ENCODE measurements at places on chromosomes 4 and X.

DNA sequence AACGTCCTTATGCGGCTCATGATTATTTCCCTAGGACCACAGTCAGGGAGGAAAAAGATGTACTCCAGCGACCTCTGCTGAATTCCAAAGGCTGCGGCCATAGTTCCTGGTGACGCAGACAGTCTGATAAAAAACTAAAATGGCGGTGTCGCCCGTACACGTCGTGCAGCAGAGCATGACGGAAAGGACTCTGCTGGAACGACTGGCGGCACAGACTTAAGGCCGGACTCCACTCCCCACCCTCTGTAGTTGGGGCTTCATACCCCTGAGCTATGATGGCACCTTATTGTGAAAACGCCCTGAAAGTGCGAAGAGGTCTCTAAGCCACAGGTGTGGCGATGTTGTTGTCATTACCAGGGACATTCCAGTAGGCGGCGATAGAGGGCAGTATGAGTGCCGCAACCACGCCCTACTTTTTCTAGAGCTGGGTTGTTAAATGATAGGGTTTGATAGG lies 90.0 kb upstream of the EDA2R start:
- peak; percentile 41 for DNase-seq

DNA sequence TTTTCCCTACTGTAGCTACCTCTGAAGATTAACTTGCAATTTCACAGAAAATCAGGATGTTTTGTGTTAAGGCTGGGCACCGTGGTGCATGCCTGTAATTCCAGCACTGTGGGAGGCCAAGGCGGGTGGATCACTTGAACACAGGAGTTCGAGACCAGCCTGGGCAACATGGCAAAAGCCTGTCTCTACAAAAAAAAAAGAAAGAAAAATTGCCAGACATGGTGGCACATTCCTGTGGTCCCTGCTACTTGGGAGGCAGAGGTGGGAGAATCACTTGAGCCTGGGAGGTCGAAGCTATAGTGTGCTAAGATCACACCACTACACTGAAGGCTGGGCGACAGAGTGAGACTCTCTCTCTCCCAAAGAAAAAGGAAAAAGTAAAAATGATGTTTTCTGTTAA lies 27.4 kb downstream of the APELA start:
- DNase-seq: no peak

DNA sequence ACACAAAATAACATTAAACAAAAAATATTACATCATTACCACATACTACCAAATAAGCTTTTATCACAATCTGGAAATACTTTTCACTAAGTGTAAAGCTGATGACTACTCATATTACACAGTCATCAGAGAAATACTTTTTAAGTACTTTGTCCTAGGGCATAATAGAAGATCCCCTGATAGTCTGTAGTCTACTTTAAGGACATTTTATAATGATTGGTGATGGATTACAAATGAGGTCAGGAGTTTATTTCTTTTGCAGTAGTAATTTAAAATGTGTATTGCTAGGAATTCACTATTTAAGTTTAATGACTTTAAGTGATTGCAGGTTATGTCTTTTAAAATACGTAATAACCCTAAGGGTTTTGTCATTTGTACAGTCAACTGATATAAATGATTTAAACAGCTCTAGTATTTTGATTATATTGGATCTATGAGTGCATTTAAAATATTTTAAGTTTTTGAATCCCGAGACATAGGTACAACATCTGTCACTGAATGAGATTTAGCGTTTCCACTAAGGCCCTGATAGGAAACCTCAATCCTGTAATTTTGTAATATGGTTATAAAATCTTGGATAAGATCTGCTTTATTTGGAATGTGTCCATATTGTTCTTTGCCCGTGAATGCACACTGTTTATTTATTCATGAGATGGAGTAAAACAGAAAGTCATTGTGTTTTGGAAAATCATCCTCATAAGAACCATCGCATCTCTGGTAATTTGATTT lies 189.5 kb downstream of the ARAP2 start:
- DNase-seq: no peak

DNA sequence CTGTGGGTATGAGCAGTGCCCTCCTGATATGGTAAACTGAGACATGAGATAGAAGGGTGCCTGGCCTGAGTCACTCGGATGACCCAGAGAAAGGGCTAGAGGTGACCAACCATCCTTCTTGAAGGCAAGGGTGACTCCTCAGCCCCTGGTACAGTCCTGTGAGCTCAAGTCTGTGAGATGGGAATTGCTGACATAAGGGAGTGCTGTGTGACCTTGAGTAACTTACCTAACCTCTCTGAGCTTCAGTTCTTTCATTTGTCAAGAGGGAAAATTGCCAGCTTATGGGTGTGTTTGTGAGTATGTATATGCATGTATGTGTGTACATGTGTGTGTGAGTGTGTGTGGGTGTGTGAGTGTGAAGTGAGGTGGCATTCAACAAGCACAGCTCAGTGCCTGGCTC lies 210.4 kb upstream of the PSAPL1 start:
- DNase-seq: no peak

DNA sequence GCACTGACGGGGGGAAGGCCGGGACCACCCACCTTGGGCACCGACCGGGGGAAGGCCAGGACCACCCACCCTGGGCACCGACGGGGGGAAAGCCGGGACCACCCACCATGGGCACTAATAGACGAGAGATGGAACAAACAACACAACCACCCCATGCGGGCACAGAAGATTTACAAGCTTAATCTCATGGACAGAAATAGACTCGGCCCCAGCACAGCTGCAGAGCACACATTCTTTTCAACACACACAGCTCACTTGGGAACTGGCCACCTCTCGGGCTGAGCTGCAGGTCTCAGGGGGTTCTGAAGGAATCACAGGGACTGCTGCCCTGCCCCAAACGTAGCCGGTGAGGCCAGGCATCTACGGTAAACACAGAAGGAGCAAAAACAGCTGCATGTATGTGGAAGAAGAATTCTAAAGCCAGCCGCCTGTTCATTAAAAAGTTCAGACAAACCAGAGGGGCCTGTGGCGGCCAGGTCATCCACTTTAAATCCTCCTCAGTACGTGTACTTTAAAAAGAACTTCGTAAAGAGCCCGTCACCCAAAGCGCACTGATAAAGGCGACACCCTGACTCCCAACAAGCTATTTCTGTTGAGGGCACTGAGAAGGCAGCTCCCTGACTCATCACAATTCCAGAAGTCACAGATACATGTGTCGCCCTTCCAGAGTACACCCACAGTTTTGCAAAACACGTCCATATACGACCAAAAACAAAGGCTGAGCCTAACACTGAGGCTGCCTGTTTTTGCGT lies 17.7 kb downstream of the PPP2R3B start:
- DNase-seq: no peak

DNA sequence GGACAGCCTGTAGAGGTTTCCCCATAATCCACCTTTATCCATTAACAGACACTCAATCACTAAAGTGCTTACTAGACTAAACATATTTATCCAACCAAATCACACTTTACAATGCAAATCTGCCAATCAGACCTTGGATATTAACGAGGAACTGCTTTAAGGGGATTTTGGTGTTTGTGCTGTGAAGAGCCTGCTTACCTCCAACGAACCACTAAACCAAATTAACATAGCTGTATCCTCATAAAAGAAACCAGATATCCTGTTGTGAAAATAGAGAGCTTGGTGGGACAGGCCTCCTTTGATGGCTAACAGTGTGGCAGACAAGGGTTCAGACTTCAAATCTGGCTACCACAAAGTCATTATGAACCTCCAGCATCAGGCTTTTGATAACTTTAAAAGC lies 252.6 kb upstream of the HAND2 start:
- no peak for DNase-seq

GRCh38 chr4:40562681-40563080 lies 67.0 kb downstream of the RBM47 start:
- DNase-seq: no peak

DNA sequence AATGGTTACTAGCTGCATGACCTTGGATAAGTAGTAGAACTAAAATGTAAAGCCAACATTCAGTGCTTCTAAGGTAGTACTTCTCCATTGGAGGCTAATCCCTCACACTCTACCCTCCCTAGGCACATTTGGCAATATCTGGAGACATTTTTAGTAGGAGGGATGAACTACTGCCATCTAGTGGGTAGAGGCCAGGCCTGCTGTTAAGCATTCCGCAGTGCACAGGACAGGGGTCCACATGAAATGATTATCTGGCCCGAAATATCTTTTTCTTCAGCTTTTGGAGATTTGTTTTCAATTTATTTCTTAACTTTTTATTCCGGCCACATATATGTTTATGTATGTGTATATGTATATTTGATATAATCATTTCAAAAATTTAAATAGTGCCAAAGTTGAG lies 36.0 kb upstream of the SPANXC start:
- peak; percentile 5 for DNase-seq

DNA sequence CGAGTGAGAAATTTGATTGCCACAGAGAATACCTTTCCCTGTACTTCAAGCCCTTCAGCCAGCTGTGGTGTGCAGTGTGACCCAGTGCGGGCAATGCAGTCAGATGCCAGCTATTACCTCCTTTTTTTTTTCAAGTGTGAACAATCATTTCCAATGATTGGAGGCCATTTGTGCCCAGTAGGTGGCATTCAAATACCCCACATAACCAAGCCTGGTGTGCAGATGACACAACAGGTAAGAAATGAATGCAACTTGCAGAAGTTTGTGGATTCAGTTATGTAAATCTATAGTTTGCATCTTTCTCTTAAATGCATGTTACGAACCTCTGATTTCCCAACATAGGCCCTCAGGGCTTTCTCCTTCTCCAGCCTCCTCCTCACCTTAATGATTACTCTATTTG lies 98.0 kb downstream of the CLCN4 start:
- DNase-seq: peak; percentile 7

GRCh38 chr4:37882665-37883296 lies 8.1 kb upstream of the TBC1D1 start:
- no peak for DNase-seq

DNA sequence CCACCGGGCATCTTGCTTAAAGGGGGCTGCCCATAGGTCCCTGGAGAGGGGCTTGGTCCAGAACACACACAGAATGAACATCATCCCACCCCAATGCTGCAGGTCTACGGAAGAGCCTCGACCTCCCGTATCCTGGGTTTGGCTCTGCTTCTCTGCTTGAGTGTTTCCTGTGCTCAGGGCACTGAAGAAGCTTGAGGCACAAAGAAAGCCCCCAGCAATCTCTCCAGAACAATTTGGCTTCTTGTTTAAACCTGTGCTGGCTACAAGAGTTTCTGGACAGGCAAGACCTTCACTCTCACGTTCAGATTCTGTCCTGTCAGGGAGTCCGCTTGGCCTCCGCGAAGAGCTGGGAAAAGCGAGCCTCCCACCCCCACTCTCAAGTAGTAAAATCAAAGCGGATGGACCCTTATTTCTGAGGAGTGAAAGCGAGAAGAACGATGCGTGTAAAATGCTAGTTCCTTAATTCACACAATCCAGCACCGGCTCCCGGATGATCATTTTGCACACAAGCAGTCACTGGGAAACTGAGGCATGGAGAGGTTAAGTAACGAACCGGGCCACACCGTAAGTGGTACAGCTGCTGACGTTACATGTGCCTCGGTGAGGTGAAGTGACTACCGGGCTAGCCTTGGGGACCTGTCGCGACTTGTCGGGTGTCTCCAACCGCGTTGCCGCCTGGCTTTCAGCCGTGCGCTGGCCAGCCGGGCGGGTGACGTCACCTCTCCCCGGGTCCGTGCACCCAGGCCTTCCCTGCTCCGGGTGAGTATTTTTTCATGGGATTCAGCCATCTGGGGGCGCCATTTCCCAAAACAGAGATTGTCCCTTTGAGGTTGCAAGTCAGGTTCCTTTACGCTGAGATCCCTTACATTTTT lies 3.1 kb upstream of the SFRP2 start:
- DNase-seq: no peak

DNA sequence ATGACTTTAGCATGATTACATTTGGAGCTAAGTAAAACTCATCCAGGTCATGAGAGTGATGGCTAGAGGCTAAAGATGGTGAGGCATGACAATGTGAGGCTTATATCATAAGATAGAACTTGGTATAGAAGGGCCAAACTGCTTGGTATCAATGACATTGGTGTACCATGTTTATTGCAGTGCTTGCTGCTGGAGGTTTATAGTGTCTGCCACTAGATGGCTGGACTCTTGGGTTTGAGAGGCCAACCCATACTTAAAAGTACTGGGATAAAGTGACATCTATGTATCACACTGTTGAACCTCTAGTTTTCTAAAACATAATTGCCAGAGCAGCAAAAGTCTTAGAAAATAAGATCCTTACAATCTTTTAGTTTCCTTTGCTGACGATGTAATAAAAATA lies 83.0 kb upstream of the TACR3 start:
- DNase-seq: no peak

- DNase-seq: no peak
These were observed 263.5 kb downstream of the PABPC4L start for GRCh38 chr4:133938061-133938460.

DNA sequence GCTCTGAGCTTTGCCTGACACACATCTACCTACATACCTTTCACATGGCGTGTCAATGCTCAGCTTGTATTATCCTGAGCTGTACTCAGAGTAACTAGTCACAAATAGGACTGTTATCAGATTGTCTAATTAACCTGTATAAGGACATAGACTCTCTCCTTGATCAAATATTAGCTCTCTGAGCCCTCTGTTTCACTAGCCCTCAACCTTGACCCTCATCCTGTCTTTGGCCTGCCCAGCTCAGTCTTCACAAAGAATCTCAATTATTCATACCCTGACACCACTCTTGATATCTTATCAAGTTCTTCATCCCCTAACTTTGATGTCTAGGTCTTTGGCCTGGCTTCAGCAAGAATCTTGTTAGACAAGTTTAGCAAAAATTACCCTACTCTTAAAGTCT lies 320.7 kb upstream of the PCDH7 start:
- DNase-seq: no peak

GRCh38 chrX:102712981-102713625 lies 855 bp downstream of the GPRASP2 start:
- no peak for DNase-seq

GRCh38 chrX:13837290-13837745 lies 20.4 kb upstream of the GPM6B start:
- DNase-seq: no peak

DNA sequence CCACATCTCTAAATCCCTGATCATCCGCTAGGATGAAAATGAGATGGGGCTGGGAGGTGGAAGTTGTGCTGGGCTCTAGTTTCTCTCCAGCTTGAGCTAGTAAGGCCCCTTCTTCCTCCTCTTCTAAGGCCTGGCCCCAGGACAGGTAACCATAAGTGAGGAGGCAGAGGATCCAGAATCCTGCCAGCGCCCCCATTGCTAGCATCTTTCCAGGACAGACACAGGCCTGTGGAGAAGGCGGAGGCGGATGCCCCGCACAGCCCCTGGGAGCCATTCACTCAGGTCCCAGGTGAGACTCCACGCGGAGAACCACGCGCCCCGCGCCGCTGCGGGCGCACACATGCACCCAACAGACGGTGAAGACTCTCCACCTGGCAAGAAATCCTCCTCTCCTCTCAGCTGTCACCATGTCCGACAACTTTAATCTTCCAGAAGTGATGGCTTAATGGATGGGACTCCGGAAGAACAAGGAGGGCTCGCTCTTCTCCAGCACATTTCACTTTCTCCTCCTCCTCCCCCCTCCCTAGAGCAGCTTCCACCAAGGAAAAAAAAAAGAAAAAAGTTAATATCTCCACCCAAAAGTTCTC lies 793 bp downstream of the ARSJ start:
- DNase-seq: no peak

DNA sequence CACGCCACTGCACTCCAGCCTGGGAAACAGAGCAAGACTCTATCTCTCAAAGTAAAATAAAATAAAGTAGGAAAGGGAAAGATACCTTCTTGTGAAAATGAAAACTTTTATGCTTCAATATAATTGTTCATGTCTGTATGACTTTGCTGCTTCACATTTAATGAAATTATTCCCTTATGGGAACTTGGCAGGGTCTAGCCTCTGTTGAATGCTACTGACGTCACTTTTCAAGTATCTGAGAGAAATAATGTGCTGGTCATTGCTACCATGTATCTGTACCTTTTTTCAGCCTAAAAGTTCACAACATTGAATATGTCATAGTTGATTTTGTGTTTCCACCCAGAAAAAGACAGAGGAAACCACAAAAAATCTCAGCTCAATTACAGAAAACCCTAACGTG lies 65.2 kb downstream of the PRDM5 start:
- no peak for DNase-seq

Measured in RCC 7860 (cell line).